T-cell (primary cell): ENCODE measurements at places on chromosomes 7 and 10.

- DNase-seq, result no peak
Observed at GRCh38 chr7:104156842-104157277, 51.0 kb downstream of the ORC5 start.

DNA sequence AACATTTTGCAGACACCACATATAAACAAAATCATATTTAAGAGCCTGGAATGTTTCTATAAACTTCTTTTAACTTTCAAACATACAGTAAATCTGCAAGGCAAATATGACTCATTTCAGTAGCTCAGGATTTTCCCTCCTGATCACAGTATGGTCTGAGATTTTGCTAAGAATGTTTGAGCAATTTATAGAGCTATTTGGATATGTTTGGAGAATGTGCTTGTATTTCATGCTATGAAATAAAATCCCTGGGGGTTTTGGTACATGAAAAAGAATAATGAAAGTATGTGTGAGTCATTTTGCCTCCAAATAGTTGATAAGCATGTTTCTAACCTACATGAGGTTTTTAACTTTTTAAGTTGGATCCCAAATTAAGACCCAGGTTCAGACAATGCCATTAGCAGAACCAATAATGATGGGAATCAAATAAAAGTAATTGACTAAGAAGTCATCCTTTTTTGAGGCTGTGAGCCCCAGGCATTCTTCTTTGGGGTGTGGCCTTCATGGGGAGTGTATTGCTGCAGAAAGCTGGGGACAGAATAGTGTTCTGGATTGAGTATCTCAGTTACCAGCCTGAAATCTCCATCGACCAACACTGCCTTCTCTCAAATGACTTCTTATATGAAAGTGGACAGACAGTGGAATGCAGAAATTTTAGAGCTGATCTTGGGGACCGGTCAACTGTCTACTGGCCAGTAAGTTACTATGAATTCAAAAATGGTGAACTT is 66.1 kb upstream of the AGBL3 start:
- DNase-seq, result no peak

GRCh38 chr10:7605565-7606295 is 61.0 kb downstream of the ITIH5 start:
- DNase-seq, result no peak

GRCh38 chr7:139494835-139495579 is 11.5 kb upstream of the KLRG2 start:
- DNase-seq, result no peak

DNA sequence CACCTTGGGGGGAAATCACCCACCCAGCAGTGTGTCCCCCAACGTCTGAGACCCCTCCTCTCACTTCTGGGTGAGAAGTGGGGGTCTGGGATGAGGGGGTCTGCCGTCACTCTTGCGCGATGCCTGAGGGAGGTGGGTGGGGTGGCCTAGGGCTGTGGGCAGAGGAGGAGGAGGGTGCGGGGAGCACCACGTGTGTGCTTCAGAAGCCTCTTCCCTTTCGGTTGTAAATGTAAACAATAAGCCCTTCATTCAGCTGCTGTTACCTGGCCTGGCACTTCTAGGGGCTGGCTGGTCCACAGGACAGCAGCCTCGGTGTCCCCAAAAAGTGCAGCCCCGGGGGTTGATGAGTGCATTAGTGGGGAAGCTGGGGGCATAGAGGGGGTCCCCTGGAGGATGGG is 1.3 kb downstream of the CLIP2 start:
- no peak for DNase-seq

GRCh38 chr7:2970307-2970664 is 73.4 kb downstream of the CARD11 start:
- no peak for DNase-seq

GRCh38 chr7:116782177-116782711 is 80.1 kb upstream of the CAPZA2 start:
- DNase-seq, result no peak

DNA sequence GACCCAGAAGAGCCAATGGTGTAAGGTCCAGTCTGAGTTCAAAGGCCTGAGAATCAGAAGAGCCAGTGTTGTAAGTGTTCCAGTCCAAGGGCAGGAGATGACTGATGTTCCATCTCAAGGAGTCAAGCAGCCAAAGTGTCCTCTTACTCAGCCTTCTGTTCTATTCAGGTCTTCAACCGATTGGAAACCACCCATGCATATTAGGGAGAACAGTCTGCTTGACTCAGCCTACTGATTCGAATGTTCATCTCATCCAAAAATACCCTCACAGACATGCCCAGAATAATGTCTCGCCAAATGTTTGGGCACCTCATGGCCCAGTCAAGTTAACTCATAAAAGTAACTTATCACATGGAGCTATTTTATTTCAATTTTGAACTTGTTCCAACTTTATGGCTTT is 2.9 kb upstream of the WDFY4 start:
- DNase-seq, result no peak

DNA sequence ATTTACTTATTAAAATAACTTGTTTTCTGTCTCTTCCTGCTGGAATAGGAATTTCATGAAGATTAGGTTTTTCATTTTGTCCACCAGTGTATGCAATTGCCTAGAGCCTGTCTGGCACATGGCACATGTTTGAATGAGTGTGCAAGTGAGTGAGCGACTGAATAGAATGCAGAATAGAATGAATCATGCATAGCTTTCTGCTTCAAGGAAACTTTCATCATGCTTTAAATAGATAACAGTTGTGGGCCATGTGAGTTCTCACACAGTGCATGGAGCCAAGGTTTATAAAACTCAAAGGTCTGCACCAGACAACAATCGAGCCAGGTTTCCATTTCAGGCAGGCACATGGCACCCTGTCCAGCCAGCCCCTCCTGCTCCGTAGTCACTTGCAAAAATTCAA is 74.2 kb upstream of the HECW1 start:
- DNase-seq, result no peak

GRCh38 chr7:117993377-117994003 is 120.2 kb upstream of the CTTNBP2 start:
- DNase-seq, result no peak

DNA sequence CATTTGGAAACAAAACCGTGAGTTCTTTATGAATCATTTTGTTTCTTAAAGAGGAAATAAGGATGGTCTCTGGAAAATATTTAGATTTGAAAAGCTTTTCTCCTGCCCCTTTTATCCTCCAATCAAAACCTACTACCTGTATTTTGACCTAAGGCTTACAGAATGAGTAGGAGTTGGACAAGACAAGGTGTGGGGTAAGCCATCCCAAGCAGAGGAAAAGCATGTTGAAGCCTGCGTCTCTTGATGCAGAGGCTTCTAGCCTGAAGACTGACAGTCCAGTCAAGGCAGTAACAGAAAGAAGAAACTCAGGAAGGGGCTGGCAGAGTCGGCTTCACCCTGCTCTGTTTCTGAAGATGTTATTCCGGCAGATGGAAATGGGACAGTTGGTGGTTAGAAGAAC is 551.1 kb downstream of the SORCS3 start:
- DNase-seq, result no peak

- no peak for DNase-seq
Observed at GRCh38 chr7:81833401-81833800, 63.6 kb upstream of the HGF start.

GRCh38 chr7:12727455-12728191 is 40.2 kb downstream of the ARL4A start:
- no peak for DNase-seq

GRCh38 chr7:117872561-117873309 is 506 bp downstream of the CTTNBP2 start:
- no peak for DNase-seq

DNA sequence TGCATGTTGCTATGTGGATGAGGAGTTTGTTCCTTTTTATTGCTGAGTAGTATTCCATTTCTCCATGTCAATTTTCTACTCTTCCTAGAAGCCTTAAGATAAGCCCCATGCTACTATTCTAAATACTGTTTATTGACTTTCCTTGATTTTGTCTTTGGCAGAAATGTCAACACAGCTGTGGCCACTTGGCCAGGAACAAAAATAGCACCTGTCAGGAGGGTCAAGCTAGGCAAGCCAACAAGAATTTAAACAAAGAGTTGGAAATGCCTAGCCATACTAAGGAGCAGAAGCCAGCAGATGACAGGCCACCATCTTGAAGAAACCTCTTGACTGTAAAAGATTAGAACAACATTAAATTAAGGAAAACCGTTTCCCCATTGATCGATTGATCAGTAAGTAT is 34.7 kb downstream of the JAZF1 start:
- no peak for DNase-seq

DNA sequence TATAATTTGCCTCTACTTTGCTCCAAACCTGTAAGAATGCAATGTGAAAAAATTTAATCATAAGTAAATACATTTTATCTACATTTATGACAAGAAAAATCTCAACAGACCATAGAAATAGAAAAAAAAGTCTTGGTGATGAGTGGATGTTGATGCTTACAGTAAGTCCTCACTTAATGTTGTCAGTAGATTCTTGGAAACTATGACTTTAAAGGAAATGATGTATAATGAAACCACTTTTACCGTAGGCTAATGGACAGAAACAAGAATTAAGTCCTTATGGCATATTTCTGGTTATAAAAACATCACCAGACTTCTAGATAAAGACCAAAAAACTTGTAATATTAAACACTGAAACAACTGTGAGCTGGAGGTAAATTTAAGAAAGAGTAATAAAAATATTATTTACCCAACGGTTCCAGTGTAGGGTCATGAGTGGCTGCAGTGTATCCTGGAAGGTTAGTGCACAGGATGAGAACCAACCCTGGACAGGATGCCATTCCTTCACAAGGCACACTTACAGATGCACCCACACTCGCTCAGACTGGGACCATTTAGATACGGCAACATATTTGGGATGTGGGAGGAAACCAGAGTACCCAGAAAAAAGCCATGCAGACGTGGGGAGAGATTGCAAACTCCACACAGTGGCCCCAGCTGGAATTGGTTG is 76.3 kb downstream of the GLCCI1 start:
- no peak for DNase-seq

DNA sequence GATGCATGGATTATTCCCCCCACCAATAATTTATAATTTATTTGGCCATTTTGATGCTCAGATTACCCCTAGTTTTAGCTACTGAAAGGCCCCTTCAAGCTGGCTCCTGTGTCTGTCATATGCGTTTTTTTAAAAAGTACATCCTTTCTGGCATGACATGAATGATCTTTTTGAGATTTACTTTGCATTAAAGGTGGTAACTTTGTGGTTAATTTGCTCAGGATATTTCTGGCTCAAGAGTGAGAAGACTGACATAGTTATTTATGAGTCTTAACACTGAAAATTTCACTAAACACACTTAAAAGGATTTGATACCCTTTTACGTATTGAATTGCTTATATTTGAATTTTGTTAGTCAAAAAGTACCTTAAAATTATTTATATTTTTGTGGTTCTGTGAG is 5.4 kb downstream of the SMC3 start:
- DNase-seq, result no peak

DNA sequence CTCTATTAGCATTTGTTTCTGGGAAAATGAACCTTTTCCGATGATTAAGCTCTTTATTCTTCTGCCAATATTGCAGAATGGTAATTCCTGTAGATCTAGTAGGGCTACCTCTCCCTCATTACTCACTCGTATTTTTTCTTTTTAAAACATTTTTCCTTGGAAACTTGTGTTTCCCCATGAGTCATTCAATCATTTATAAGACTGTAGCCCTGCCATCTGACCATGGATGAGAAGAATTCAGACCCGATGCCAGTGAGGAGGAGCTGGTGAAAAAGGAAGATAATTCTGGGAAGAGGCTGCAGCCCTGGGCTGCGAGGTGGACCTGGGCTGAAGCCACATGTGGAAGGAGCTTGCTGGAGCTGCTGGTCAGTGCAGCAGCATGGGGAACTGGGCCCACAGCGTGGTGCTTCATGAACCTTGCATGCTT is 242.8 kb downstream of the KLF6 start:
- DNase-seq, result no peak

DNA sequence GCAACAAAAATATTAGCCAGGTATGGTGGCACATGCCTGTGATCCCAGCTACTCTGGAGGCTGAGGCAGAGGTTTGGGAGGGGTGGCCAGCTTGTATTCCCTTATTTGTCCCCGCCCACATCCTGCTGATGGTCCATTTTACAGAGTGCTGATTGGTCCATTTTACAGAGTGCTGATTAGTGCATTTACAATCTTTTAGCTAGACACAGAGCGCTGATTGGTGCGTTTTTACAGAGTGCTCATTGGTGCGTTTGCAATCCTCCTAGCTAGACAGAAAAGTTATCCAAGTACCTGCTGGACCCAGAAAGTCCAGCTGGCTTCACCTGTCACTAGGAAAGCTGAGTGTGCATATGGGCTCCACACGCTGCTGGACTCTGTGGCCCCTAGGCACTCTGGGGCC is 40.0 kb upstream of the RASGEF1A start:
- no peak for DNase-seq

GRCh38 chr7:69363136-69363535 is 235.1 kb upstream of the AUTS2 start:
- no peak for DNase-seq

- DNase-seq, result no peak
Observed at GRCh38 chr10:34768261-34768971, 46.7 kb downstream of the PARD3 start.

DNA sequence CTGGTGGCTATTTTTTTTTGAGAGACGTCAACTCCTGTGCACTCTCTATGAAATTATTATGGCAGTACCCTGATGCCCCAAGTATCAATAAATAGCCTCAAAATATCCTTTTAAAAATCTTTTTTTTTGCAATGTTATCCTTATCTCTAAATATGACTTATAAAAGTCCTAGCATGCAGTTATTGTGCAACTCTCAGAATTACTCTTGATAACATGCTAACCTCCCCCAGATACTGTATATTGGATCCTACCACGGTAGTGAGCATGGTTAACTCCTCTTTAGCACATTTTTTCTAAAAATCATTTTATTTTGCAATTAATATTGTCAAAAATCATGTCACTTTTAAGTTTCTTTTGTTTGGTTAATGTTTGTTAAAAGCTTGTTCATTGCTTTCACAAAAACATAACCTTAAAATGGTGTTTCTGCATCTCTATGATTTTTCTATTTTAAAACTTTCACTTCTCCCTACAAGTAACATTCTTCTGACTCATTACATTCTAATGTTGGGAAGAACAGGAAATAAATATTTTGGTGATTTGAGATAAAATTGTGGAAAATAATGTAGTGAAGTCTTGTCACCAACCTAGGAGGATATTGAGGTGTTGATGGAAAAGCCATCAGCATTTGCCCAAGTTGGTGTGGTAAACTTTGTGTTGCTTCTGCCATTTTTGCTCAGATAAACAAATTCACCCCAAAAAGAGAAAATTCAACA is 42.1 kb upstream of the ADRA2A start:
- no peak for DNase-seq

- DNase-seq, result no peak
Observed at GRCh38 chr10:1268831-1269230, 212.6 kb downstream of the WDR37 start.
